ENCODE measurements at places on chromosomes 13 and 19. TPM values are rescaled to one million over a fixed set of nuclear protein-coding genes. Genes with fewer than 3 reads are reported as not detected.

The KLK10 gene
- 3.2 TPM for total RNA-seq

The RDH8 gene
- not detected for total RNA-seq

The RPS16 gene
- total RNA-seq: 146 TPM

The ZSWIM9 gene
- 3.7 TPM for total RNA-seq
